ENCODE measurements at places on chromosomes 5 and 9.

- DNase-seq: no peak
Measured at GRCh38 chr5:10331341-10331796, 22.1 kb upstream of the MARCHF6 start.

DNA sequence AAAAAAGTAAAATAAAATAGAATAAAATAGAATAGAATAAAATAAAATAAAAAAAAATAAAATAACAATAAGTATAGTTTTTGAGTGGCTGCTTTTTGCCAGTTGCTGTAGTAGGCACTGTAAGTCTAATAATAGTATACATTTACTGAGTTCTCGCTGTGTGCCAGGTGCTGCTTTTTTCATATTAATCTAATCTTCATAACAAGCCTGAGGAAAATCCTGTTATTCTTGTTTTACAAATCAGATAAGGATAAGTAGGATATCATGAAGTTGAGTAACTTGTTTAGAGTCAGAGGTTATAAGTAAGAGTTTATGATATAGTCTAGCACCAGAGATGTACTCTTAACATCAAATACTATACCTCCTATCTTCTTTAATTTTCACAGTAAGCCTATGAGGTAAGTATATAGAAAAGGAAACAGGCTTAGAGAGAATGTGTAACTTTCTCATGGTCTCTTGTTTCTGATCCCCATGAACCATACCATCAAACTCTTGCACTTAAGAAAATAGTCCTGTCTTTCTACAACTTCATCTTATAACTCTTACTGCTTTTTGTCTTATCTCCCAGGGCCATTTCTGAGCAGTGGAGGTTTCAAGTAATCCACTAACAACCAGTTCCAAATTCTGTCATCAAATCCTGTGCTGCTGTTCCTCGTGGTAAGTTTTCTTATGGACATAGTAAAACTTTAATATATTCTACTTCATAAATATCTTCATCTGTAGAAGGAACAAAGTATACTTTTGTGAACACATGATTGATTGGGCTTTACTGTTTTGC is 18.7 kb downstream of the RMI1 start:
- no peak for DNase-seq

GRCh38 chr5:175686396-175686795 is 28.5 kb downstream of the HRH2 start:
- DNase-seq: no peak

DNA sequence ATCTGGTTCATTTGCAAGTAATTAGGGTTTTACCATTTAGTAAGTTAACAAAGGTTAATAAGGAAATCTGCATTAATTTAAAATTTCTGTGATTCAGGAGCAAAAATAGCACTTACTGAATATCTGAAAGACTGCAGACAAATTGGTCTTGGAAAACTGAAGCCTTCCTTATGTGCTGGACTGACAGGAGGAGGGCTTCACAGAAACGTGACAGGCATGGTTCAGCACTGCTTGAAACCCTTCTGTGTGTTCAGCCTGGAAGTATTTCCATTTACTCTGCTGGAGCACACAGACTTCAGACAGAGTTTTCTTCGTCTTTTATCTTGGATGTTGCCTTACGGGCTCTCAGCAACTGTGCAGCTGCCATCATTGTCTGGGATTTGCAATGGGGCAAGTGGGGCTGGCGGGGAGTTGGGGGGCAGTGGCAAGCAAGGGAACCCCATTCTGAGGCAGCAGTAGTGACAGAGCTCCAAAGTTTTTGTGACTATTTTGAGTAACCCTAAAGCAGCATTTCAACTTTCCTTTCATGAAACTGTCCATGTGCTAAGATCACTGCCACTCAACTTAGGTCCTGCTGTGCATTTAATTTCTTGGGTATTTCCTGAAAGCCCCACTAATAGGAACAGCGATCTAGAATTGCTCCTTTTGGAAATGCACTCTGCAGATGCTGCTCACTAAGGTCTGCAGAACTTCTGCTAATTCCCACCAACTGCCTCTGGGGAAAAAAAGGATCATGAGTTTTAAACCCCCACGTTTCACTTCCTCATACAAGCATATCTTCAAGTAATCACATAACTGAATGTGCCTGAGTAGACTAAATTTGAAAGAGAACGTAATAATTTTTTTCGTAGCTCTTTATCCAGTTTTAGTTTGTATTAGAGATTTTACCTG is 56.6 kb downstream of the KCNN2 start:
- peak; percentile 82 for DNase-seq

GRCh38 chr5:69451941-69452647 is 37.2 kb downstream of the MARVELD2 start:
- DNase-seq: no peak

GRCh38 chr9:137008312-137008711 is 11.9 kb upstream of the CLIC3 start:
- DNase-seq: no peak
